ENCODE measurements at places on chromosomes 1 and 21. TPM values are rescaled to one million over a fixed set of nuclear protein-coding genes. Genes with fewer than 3 reads are reported as not detected.
A peak's percentile ranks its signal among the peaks of the same experiment; 100 is the strongest.

HTR1D gene
- polyA plus RNA-seq, result not detected

S1PR1 gene
- polyA plus RNA-seq, result 27.8 TPM

- no peaks in the 10 kb centered on the region for H3K27me3 ChIP-seq
- no peak for DNase-seq
- H3K4me1 ChIP-seq, result no peaks in the 10 kb centered on the region
- no peak overlapping the region for H3K4me3 ChIP-seq
These were observed 371.8 kb downstream of the PBX1 start for GRCh38 chr1:164930833-164931232.

- no peak overlapping the region for H3K27ac ChIP-seq
- DNase-seq, result no peak
- no peaks in the 10 kb centered on the region for H3K27me3 ChIP-seq
- no peaks in the 10 kb centered on the region for H3K4me1 ChIP-seq
These were observed 19.7 kb upstream of the RGS7 start for GRCh38 chr1:241376701-241377100.

DNA sequence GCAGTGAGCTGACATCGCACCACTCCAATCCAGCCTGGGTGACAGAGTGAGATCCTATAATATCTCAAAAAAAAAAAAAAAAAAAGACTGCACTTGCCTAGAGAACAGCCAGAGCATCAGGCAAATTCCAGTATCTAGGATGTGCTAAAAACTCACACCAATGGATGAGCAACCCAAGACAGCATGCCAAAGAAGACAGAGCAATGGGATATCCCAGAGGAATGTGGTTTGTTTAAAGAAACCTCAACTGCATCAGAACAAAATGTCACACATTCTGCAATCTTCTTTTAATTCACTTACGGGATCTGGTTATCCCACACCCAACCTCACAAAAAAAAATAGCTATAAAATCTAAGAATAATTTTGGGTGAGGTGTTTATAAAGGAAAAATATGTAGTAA is 7.3 kb downstream of the KCNH1 start:
- H3K4me1 ChIP-seq, result no peaks in the 10 kb centered on the region
- no peak overlapping the region for H3K27ac ChIP-seq
- no peaks in the 10 kb centered on the region for H3K36me3 ChIP-seq
- H3K27me3 ChIP-seq, result no peaks in the 10 kb centered on the region
- DNase-seq, result no peak

GRCh38 chr21:42580076-42580792 is 66.6 kb downstream of the SLC37A1 start:
- no peak overlapping the region for H3K4me3 ChIP-seq
- no peaks in the 10 kb centered on the region for H3K27me3 ChIP-seq
- DNase-seq, result no peak
- no peaks in the 10 kb centered on the region for H3K36me3 ChIP-seq
- peaks cover 16% of the 10 kb centered on the region for H3K4me1 ChIP-seq

GRCh38 chr1:13694886-13695684 is 4.9 kb upstream of the PRDM2 start:
- peaks cover 4% of the 10 kb centered on the region for H3K4me1 ChIP-seq
- DNase-seq, result no peak
- no peaks in the 10 kb centered on the region for H3K27me3 ChIP-seq
- no peak overlapping the region for H3K27ac ChIP-seq

- no peak overlapping the region for H3K27ac ChIP-seq
- H3K4me1 ChIP-seq, result no peaks in the 10 kb centered on the region
- no peak overlapping the region for H3K4me3 ChIP-seq
- H3K36me3 ChIP-seq, result no peaks in the 10 kb centered on the region
These were observed 143.4 kb downstream of the ZZZ3 start for GRCh38 chr1:77538956-77539518.

GRCh38 chr1:154386643-154387352 is 18.3 kb upstream of the IL6R start:
- no peaks in the 10 kb centered on the region for H3K36me3 ChIP-seq
- DNase-seq, result no peak
- H3K27me3 ChIP-seq, result no peaks in the 10 kb centered on the region
- H3K4me3 ChIP-seq, result no peak overlapping the region

- H3K27me3 ChIP-seq, result no peaks in the 10 kb centered on the region
- H3K27ac ChIP-seq, result no peak overlapping the region
- no peak for DNase-seq
- no peaks in the 10 kb centered on the region for H3K4me1 ChIP-seq
- no peaks in the 10 kb centered on the region for H3K36me3 ChIP-seq
These were observed 619.4 kb upstream of the ADAMTS5 start for GRCh38 chr21:27586326-27586725.

DNA sequence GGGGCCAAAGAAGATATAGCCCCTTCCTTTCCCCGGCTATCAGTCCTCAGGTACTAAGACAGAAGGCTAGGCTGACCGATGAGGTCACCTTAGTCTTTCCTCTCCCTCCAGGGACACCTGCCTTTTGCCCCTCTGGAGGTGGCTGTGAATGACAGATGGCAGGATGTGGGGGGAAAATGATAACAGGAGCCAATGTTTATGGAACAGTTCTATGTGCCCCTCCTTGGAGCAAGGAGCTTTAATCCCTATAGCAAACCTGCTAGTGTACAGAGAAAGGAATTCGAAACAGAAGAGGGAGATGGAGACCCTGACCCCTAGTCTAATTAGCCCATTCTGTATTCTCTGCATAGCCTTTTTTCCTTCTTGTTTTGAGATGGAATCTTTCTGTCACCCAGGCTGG is 28.1 kb downstream of the SERINC2 start:
- H3K36me3 ChIP-seq, result no peaks in the 10 kb centered on the region
- no peak overlapping the region for H3K27ac ChIP-seq
- H3K4me1 ChIP-seq, result no peaks in the 10 kb centered on the region
- H3K4me3 ChIP-seq, result no peak overlapping the region
- no peaks in the 10 kb centered on the region for H3K27me3 ChIP-seq
- DNase-seq, result no peak

DNA sequence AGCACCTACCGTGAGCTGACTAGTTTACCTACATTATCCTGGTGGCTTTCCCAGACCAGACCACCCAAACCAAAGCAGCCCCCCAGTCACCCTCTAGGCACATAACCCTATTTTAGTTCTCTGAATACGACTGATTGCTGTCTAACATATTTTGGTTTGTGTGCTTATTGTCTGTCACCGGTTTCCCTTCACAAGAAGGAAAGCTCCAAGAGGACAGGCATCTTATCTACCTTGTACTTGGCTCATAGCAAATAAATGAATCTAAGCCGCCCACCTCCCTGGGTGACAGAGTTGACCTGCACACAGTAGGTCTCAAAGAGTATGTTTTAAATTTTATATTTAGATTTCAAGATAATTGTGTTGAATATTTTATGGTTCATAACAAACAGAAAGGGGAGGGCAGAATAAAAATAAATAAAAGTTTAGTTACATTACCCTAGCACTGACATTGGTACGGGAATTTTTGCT is 904 bp upstream of the PRDX6 start:
- H3K4me1 ChIP-seq, result peaks cover 9% of the 10 kb centered on the region
- H3K27me3 ChIP-seq, result no peaks in the 10 kb centered on the region
- peak overlapping the region; percentile 65 for H3K27ac ChIP-seq
- H3K36me3 ChIP-seq, result no peaks in the 10 kb centered on the region

Measured in ovary (tissue), 10 donors.